ENCODE measurements at places on chromosomes 16 and 17.

- no peak for DNase-seq
Measured at GRCh38 chr16:74713325-74713724, 12.7 kb upstream of the MLKL start.

- DNase-seq = no peak
Measured at GRCh38 chr16:2664574-2664982, 17.7 kb upstream of the KCTD5 start.

DNA sequence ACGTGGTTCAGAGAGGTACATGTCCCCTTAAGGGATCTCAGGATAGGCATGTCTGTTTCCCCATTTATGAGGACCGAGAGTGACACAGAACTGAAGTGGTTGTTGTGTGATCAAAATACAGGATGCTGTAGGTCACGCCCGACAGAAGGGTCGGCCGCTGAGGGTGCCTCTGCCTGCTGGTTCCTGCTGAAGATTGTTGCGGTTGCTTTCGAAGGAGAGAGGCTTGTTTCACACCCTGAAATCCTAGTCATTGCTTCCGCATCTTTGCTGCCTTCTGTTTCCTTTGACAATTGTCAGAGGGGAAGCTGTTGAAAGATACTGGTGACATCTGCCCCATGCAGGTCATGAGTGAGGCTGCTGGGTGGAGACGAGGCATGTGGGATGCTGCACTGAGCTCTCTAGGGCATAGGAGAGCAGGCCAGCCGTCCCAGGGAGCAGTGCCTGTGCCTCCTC is 3.8 kb upstream of the NAT9 start:
- DNase-seq = no peak

DNA sequence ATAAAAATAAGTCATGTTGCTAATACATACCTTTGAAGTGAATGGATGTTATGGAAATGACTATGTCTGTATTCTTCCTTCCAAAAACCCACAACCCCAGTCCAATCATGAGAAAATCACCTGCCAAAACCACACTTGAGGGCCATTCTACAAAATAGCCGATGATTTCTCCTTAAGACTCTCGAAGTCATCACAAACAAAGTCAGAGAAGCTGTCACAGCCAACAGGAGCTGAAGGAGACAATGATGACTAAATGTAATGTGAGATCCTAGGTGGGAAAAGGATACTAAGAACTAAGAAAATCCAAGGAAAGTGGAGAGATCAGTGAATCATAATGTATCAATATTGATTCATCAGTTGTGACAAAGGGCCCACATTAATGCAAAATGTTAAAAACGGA is 432.9 kb upstream of the DYNLRB2 start:
- DNase-seq = no peak

- DNase-seq = no peak
Measured at GRCh38 chr16:19757762-19758595, 39.9 kb downstream of the IQCK start.

- DNase-seq = no peak
Measured at GRCh38 chr16:13136901-13137300, 235.5 kb downstream of the SHISA9 start.

GRCh38 chr17:14069251-14070021 is at the start of gene COX10:
Gene COX10 (plus strand): TSS chr17:14069504. CDS start chr17:14069606, 102 bp downstream.
- DNase-seq = peak; percentile 74

GRCh38 chr17:2092253-2092652 is 37.4 kb downstream of the HIC1 start:
- no peak for DNase-seq

GRCh38 chr17:4704991-4705390 is 1.1 kb upstream of the PELP1 start:
- no peak for DNase-seq

GRCh38 chr16:8537691-8538342 is 52.5 kb downstream of the TMEM114 start:
- DNase-seq = no peak

DNA sequence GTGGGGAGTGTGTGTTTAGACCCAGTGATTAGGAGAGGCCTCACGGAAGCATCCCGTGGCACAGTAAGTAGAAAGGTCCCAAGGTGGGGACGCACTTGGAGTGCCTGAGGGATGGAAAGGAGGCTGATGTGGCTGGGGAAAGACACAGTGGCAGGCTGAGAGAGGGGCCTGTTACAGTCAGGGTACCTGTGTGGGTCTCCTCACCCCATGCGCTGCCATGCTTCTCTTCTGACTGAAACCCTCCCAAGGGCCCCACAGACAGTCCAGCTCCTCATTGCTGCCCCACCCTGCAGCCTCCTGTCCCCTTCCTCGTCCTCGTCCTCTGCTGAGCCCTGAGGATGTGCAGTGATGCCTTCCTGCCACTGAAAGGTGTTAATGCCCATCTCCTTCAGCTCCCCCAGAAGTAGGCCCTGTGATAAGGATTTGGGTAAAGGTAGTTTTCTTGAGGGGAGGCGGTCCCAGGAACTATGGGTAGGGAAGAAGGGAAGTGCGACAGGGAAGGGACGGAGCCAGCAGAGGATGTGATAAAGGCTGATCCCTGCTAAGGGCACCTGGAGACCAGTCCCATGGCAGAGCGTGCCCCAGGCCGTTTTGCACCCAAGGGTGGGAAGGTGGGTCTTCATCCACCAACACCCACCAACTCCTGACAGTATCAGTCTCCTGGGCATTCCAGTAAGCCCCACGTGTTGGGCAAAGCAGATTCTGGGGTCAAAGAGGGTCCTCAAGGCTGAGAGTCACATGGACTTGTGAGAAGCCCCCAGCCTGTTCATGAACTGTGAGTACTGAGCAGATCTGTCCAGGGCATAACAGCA is 237.2 kb downstream of the GSG1L start:
- DNase-seq = no peak

- DNase-seq = no peak
Measured at GRCh38 chr16:77596261-77596660, 126.1 kb upstream of the NUDT7 start.

DNA sequence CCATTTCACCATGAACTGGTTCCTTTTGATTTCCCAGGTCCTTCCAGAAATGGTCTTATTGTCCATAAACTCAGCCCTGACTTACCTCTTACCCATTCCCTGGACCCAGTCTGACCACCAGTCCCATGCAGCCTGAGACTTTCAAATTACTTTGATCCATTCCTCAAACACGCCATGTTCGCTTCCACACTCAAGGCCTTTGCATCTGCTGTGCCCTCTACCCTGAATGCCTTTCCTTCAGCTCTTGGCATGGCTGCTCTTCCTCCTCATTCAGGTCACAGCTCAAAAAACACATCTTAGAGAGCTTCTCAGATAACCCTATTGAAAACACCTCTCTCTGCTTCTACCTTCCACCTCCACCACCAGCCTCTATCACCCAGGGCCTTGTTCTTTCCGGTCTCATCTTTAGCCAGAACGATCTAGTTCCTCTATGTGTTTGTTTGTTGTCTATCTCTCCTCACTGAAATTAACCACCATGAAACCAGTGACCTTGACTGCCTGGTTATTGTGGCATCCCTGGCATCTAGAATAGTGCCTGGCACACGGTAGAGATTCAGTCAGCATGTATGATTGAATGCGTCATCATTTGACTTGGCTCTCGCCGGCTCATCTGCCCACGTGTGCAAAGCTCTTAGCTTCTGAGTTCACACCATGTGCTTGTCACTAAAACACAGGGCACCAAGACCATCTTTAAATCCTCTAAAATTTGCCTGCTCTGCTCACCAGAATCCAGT is 12.8 kb downstream of the CRYM start:
- DNase-seq = no peak

- no peak for DNase-seq
Measured at GRCh38 chr16:35743101-35743692, 2283.8 kb downstream of the TP53TG3F start.

DNA sequence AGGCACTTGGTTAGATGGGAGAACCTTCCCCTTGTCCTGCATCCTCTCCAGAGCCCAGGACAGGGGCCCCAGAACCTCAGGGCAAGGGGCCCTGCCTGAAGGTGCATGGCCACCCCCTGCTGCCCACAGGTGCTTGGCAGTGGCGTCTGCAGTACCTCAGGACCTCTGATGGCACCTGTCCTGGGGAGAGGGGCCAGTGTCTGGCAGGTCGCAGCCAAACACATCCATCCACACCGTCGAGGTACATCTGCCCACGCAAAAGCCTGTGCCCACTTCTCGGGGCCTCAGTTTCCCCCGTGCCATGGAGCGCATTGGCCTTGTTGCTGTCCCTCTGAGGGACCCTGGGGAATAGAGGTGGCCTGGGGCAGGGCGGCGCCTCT is 9.3 kb downstream of the MAP2K3 start:
- DNase-seq = no peak

DNA sequence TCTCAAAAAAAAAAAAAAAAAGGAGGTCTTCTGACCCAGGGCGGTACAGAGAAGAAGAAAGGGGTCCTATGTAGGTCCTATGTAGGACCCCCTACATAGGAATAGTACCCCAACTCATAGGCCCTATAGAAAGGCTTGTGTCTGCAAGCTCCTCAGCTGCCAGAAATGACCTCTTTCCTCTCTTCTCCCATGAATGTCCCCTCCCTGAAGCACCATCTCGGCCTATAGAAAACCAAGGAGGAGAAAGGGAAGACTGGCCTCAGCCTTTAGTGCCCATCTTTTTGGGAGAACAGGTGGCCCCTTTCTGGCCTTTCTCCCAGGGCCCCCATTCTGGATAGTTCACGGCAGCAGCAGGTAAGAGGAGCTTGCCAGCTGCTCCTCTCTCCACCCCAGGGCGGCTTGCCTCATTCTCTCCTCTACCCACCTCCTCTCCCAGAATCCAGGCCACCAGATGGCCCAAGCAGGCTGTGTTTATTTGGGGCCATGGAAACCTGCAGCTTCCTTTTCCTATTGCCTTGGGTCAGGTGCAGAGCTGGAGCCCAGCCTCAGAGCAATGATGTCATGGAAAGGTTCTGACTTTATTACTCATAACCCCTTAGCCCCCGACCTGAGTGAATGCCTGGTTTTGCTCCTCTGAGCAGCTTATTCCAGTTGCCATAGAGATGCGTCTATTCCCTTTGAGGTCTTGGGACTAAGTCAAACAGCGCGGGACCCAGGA is 1.6 kb upstream of the MRPL58 start:
- no peak for DNase-seq

DNA sequence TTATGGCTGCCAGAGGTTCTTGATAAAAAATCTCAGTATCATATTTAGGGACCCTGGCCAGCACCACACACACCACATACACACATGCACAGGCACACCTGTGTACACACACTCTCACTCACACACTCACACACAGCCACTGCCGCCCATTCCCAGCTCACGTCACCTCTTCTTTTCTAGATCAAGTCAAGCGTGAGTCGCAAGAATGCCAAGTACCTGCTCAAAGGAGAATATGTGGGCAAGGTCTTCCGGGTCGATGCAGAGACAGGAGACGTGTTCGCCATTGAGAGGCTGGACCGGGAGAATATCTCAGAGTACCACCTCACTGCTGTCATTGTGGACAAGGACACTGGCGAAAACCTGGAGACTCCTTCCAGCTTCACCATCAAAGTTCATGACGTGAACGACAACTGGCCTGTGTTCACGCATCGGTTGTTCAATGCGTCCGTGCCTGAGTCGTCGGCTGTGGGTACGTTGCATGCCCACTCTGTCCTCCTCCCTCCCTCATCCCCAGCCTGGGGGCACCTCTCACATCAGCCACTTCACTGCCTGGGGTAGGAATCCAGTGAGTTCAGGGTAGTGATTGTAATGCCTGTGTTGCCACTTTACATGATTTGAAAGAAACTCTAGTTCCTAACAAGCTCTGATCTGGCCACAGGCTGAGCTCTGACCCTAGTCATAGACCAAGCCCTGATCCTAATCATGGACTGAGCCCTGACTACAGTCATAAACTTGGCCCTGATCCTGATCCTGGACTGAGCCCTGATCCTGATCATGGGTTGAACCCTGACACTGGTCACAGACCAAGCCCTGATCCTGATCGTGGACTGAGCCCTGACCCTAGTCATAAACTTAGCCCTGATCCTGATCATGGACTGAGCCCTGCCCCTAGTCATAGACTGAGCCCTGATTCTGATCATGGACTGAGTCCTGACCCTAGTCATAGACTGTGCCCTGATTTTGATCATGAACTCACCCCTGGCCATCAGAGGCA is 20.4 kb downstream of the CDH5 start:
- DNase-seq = no peak

DNA sequence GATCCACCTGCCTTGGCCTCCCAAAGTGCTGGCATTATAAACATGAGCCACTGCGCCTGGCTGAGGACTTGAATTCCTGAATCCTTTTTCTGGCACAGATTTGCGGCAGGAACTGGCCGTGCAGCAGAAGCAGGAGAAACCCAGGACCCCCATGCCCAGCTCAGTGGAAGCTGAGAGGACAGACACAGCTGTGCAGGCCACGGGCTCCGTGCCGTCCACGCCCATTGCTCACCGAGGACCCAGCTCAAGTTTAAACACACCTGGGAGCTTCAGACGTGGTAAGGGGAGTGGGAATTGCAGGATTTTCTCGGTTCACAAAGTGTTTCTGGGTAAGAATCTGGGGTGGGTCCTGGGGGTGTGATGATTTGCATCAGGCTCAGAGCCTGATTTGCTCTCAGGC is 41.0 kb downstream of the NDE1 start:
- no peak for DNase-seq

GRCh38 chr17:22128723-22129122 is 436.4 kb downstream of the KCNJ18 start:
- DNase-seq = no peak

DNA sequence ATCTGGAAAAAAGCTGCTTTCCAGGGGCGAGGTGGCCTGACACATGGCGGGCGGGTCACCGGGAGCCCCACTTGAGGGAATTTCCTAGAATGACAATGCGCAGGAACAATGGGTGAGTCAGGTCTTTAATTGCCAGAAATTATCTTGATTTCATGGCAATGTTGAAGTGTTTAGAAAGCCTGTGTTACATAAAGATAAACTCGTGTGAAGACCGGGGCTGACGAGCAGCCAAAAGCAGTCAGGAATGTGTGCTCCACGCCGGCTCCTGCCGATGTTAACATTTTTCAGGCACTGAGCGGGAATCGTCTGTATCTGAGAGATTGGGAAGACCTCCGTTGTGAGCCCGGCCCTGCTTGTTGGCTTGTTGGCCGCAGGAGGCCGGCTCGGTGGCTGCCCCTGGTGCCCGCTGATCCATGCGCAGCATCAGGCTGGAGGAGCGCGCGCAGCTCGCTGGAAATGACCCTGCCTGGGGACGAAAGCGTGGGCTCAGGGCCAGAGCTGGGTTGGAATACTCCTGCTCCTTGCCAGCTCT is 353.1 kb downstream of the FOXL1 start:
- DNase-seq = no peak

- no peak for DNase-seq
Measured at GRCh38 chr16:66416136-66416535, 11.0 kb upstream of the BEAN1 start.

GRCh38 chr16:11627822-11628457 is 40.3 kb upstream of the SNN start:
- no peak for DNase-seq

GRCh38 chr17:1580979-1581676 is 18.5 kb upstream of the PITPNA start:
- no peak for DNase-seq

DNA sequence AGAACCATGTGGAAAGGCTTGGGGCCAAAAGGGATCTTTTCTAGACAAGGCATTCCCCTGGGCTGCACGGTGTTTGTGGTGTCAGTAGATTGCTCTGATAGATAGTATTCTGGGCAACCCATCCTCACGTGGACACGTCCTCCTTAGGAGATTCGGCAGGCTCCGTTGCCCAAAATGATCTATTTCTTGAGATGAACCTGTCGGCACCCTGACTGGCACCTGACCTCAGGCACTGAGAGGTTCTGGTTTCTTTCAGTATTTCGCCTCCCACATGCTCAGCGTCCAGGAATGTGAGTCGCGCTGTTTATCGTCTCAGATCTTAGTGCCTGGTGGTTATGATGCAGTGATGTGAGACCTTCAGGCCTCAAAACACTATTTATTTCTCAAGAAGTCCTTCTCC is 89.7 kb downstream of the MARCHF10 start:
- DNase-seq = no peak

- no peak for DNase-seq
Measured at GRCh38 chr16:69111876-69112230, 6.4 kb downstream of the HAS3 start.

All from activated CD4-positive, alpha-beta T cell treated with anti-CD3 and anti-CD28 coated beads, Interleukin-2, amount 50 U/mL, for 24 hours (primary cell).